GM23248 (cell line): ENCODE measurements at places on chromosomes 13 and 19. TPM values are rescaled to one million over a fixed set of nuclear protein-coding genes. Genes with fewer than 3 reads are reported as not detected.

Gene OR7D2
- total RNA-seq, result not detected in 2 replicates

Gene LHB
- not detected in 2 replicates for total RNA-seq

Gene KLK1
- total RNA-seq, result not detected in 2 replicates

Gene ZNF626
- total RNA-seq, result 18.6 and 23.8 TPM in 2 replicates

Gene ZNF681
- total RNA-seq, result 0.32 and 10.2 TPM in 2 replicates

Gene TSPAN16
- total RNA-seq, result not detected in 2 replicates

Gene KIR2DL3
- not detected in 2 replicates for total RNA-seq

Gene CCDC97
- total RNA-seq, result 5.2 and 5.9 TPM in 2 replicates

Gene ZNF418
- total RNA-seq, result 2.6 and 2.8 TPM in 2 replicates

Gene ATG4D
- 12.4 and 18.0 TPM in 2 replicates for total RNA-seq

Gene KASH5
- total RNA-seq, result not detected in 2 replicates

Gene SHC2
- total RNA-seq, result not detected in 2 replicates

Gene TPRX2
- not detected in 2 replicates for total RNA-seq

Gene ZNF433
- total RNA-seq, result 1.5 and 7.6 TPM in 2 replicates

Gene KLK12
- total RNA-seq, result not detected in 2 replicates

Gene PTGIR
- total RNA-seq, result 18.0 and 21.1 TPM in 2 replicates

Gene CD70
- total RNA-seq, result not detected in 2 replicates

Gene POGLUT2
- total RNA-seq, result 26.0 and 26.7 TPM in 2 replicates

Gene TUBGCP3
- total RNA-seq, result 12.0 TPM in 2 replicates

Gene GNG7
- 0.11 TPM in 1 of 2 replicates, not detected in the other for total RNA-seq

Gene FBXO27
- 0.54 and 2.8 TPM in 2 replicates for total RNA-seq

Gene TMIGD2
- total RNA-seq, result not detected in 2 replicates

Gene CGB1
- total RNA-seq, result 3.2 and 4.2 TPM in 2 replicates

Gene MLNR
- not detected in 2 replicates for total RNA-seq

Gene ADM5
- total RNA-seq, result 0.25 TPM in 1 of 2 replicates, not detected in the other

Gene PIAS4
- total RNA-seq, result 16.8 and 21.0 TPM in 2 replicates

Gene USHBP1
- total RNA-seq, result not detected in 2 replicates

Gene PCID2
- 60.7 and 67.9 TPM in 2 replicates for total RNA-seq

Gene ZNF878
- total RNA-seq, result not detected in 2 replicates

Gene CABP5
- not detected in 2 replicates for total RNA-seq

Gene SIGLEC8
- not detected in 2 replicates for total RNA-seq

Gene CALR3
- not detected in 2 replicates for total RNA-seq

Gene ZNF784
- 3.0 and 4.2 TPM in 2 replicates for total RNA-seq

Gene ZNF154
- 2.0 and 2.2 TPM in 2 replicates for total RNA-seq

Gene C19orf18
- total RNA-seq, result 0.25 TPM in 1 of 2 replicates, not detected in the other

Gene SHISA7
- not detected in 2 replicates for total RNA-seq

Gene ZNF460
- 49.3 and 59.9 TPM in 2 replicates for total RNA-seq

Gene NLRP11
- total RNA-seq, result not detected in 2 replicates

Gene ZNF582
- total RNA-seq, result 4.2 TPM in 2 replicates

Gene ZNF793
- 1.8 and 2.9 TPM in 2 replicates for total RNA-seq

Gene EPN1
- 82.2 and 103 TPM in 2 replicates for total RNA-seq

Gene IRF3
- 50.0 and 55.6 TPM in 2 replicates for total RNA-seq

Gene URAD
- not detected in 2 replicates for total RNA-seq

Gene ZNF71
- 3.4 and 7.9 TPM in 2 replicates for total RNA-seq

Gene CASP14
- total RNA-seq, result not detected in 2 replicates

Gene FAM216B
- not detected in 2 replicates for total RNA-seq

Gene OR7A5
- total RNA-seq, result not detected in 2 replicates

Gene FCER2
- total RNA-seq, result not detected in 2 replicates

Gene RNF113B
- total RNA-seq, result not detected in 2 replicates

Gene OR7A10
- total RNA-seq, result not detected in 2 replicates
